ENCODE measurements at places on chromosomes 12 and 14.
A peak's percentile ranks its signal among the peaks of the same experiment; 100 is the strongest.

DNA sequence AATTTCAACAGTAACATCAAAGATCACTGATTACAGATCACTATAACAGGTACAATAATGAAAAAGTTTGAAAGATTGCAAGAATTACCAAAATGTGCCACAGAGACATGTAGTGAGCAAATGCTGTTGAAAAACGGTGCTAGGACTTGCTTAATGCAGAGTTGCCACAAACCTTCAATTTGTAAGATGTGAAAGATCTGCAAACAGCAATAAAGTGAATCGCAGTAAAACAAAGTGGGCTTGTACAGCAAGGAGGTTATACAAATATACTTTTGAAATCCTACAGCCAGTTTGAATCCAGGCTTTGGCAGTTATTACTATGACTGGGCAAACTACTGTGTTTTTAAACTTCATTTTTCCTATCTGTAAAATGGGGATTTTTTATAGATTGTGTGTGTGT lies 1.0 kb upstream of the PLEKHA5 start:
- DNase-seq = peak; percentile 42

DNA sequence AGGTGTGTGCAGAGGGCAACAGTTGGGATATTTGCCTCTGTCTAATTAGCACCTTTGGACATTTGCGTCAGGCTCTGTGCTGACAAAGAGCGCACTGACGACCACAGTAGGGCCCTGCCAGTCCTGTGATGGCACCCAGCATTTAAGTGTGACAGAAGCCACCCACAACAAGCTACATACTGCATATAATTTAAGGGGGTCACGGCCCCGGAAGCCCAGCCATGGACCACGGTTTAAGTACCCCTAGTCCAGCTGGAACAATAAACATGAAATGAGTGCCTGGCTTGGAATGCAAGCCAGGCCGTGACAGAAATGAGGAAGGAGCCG lies 16.8 kb upstream of the DYNC1H1 start:
- no peak for DNase-seq

DNA sequence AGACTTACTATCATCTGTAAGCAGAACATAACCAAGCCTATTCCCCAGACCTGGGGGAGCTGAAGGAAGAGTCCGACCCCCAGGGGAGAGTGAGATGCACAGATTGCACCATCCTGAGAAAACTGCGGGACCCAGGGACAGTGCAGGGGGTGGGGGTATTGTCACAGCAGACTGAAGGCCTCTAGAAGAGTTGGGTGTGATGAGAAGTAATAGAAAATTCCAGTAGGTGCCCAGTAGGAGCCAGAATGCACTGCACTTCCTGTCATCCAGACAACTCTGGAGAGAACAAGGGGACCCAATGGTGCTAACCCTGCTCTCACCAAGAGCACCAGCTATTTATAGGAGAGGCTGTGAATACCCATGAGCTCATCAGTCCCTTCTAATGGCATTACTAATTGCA lies 190.1 kb downstream of the BCL11B start:
- DNase-seq = no peak

DNA sequence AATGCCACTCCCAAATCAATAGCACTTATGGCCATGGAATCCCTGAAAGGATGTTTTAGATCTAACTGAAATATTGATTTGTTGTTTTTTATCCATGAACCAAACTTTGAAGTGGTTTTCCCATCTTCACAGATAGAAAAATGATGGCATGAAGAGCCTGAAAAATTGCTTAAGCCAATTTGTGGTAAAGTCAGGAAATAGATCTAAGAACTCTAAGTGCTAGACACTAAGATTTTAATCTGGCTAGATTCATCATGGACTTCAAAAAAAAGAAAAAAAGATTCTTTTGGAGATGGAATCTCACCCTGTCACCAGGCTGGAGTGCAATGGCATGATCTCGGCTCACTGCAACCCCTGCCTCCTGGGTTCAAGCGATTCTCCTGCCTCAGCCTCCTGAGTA lies 45.0 kb upstream of the STRN3 start:
- no peak for DNase-seq

- no peak for DNase-seq
These were observed 51.3 kb downstream of the ZNF664 start for GRCh38 chr12:124024263-124024678.

- DNase-seq = no peak
These were observed 3.9 kb upstream of the PPP1R1A start for GRCh38 chr12:54592316-54592715.

DNA sequence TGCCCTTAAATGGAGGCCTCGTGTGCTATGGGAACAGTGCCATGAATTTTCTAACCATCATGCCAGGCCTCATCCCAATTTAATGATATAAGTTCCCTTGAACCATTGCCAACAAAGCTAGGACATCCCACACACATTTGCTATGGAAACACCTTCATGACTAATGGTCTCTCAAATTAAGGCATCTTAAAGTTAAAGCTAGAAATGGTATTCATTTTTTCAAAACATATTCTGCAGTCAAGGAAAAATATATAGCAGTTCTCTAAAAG lies 117.3 kb downstream of the BTG1 start:
- DNase-seq = no peak

GRCh38 chr12:49347311-49348193 lies 864 bp downstream of the DNAJC22 start:
- DNase-seq = peak; percentile 70

DNA sequence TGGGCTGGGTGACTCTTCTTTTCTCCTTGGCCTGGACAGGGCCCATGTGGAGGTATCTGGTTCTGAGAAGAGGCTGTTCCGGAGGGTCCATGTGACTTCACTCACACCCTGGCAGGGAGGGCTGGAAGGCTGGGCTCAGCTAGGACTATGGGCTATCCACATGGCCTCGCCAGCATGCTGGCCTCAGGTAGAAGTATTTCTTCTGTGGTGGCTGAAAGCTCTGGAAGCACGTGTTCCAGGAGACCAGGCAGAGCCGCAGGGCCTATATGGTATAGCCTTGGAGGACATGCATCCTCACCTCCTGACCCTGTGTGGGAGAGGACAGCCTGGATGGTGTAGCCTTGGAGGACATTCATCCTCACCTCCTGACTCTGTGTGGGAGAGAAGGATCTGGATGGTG lies 38.2 kb upstream of the FZD10 start:
- no peak for DNase-seq

GRCh38 chr12:57127101-57127725 lies 1.1 kb upstream of the LRP1 start:
- peak; percentile 63 for DNase-seq

DNA sequence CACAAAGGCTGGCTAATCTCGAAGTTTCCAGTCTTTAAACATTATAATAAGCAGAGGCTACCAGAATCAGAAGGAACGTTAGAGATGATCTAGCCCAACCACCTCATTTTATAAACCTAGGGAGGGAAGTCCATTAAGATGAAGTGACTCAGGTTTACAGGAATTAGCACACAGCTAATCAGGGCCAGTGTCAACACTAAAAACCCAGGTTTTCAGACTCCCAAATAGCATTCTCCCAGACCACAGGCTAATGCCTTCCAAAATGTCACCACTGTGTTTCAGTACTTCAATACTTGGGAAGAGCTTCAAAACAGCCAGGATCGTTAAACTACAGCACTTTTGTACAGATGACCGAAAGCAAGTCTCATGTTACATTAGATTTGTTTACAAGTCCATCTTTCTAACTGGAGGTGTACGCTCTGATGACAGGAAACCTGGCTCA lies 89.2 kb downstream of the FOXN3 start:
- DNase-seq = no peak

GRCh38 chr12:2653461-2653965 lies 141.3 kb upstream of the FKBP4 start:
- DNase-seq = no peak

DNA sequence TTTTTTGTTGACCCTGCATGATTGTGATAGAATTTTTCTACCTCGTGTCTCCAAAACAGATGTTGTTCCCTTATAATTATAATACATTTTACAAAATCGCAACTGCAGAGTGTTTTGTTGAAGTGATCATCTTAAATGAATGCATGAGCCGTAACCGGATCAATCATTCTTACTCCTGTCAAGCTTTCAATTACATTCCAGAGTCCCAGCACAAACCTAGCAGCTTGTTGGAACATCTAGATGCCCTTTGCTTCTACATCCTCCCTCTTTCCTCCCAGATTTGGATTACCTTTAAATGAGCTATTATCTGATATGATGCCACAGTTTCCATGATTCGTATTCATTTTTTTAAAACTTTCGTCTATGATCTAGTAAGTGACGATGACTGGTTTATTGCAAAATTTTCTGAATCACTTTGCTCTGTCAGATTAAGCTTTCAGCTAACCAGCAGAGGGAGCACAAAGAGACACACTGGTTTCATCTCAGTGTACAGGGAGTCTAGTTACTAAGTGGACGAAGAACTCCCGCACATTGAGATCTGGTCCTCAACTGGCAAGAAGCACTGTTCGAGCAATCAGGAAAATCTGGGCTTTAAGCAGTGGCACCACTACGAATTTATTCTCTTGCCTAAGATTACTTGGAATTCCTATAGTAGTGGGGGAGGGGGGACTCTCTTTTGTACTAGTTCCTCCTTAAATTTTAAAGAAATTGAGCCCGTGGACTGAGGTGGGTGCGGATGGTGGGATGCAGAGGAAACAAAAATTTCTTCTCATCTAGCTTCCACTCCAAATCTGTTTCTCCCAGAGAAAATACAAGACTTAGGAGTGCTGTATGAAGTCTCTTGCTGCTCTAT lies 40.9 kb downstream of the TSHR start:
- peak; percentile 77 for DNase-seq

GRCh38 chr12:125755512-125755911 lies 690.3 kb downstream of the AACS start:
- no peak for DNase-seq

DNA sequence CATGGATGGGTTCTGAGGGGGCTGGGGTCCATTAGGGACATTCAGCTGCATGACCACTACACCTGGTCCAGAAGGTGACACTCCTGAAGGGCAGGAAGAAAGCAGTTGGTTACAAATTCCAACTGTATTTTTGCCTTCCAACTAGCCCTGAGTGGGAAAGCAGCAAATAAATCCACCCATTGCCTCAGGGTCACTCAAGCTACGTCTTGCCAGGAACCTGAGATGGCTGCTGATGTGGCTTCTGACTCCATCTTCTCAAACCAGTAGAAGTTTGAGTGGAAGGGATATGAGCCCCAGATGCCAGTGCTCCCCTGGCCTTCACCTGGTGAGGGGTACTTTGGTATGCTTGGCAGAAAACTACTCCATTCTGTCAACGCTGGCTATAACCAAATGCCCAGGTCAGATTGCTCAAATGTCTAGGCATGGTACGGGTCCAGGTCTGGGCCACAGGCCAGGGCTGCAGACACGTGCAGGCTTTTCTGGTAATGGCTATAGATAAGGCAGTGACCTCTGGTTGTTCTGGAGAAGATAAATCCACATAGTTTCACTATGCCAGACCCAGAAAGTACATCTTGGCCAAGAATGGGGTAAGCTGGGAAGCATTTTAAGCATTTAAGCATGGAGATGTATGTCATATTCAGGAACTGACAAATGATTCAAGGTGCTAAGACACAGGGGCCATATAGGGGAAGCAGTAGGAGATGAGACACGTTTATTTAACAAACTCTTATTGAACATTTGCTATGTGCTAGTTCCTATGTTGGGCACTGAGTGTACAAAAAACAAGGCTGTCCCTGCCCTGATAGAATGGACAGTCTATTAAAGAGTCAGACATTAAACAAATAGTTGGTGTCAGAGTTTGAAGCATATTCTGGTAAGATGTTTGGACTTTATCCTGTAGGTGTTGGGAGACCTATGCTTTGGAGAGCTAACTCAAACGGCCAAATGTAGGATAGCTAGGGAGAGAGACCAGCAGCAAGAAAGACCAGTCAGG lies 8.3 kb upstream of the STAC3 start:
- no peak for DNase-seq

GRCh38 chr14:36424478-36425102 lies 95.4 kb downstream of the NKX2-1 start:
- DNase-seq = no peak

DNA sequence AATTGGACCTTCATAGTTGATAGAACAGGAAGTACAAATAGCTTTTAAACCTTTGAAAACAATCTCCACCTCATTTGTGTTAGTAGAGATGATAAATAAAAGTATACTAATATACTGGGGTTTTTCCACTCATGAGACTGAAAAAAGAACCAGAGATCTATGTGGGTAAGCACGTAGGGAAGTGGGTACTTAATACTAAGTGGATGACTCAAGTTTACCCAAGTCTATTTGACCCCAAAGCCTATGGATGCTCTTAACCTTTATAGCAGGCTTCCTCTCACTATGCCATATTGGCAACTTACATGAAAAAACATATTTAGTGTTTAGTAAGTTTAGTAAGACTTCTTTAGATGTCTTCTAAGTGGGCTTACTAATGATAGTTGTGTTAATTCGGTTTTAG lies 49.2 kb upstream of the CHPT1 start:
- DNase-seq = no peak

GRCh38 chr14:45123271-45123670 lies 11.0 kb downstream of the FKBP3 start:
- DNase-seq = no peak

DNA sequence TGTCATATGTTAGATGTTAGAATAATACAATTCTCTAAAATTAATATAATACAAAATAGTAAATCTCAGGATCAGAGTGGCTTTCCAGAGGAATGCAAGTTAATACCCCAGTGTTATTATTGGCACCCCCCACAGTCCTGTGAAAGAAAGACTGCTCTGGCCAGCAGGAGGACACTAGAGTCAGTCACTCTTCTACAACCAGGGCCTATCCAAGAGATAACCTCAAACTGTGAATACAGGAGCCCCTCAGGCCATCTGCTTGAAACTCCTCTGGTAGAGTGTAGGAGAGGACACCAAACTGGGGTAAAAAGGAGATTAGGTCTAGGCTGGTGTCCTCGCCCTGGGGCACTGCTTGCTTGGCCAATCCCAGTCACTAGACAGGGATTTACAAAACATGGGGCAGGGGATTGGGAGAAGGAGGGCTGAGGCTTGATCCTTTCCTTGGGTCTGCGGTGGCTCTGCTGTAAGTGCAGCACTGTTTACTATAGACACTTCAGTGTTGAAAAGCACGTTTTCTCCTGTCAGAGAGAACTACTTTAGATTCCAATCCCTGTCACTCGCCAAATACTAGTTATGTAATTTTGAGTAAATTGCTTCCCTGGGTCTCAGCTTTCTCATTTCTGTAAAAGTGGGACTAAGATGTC lies 44.5 kb upstream of the PTPRR start:
- no peak for DNase-seq

- DNase-seq = peak; percentile 72
These were observed 34.5 kb downstream of the VDR start for GRCh38 chr12:47870175-47870781.

DNA sequence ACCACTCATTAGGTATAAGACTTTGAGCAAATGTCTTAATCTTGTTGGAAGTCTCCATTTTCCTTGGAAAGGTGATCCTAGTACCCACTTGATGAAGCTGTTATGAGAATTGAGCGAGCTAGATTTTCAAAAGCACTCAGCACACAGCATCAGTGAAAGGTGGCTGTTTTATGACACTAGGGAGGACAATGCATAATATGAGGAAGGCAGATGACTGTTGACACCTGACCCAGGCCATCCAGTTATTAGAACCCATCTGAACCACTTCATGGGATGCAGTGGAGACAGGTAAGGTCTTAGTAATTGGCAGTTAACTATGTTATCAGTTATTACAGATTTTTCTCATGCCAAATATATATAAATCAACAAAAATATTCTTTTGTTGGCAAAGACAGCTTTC lies 369.9 kb upstream of the PDE3A start:
- no peak for DNase-seq

All from muscle of leg (tissue), 16 donors.